NCI-H2081 (cell line): ENCODE measurements at places on chromosomes 6 and 20.

GRCh38 chr6:73803562-73804241, 107.7 kb downstream of the CD109 start:
- peak; percentile 8 for DNase-seq

DNA sequence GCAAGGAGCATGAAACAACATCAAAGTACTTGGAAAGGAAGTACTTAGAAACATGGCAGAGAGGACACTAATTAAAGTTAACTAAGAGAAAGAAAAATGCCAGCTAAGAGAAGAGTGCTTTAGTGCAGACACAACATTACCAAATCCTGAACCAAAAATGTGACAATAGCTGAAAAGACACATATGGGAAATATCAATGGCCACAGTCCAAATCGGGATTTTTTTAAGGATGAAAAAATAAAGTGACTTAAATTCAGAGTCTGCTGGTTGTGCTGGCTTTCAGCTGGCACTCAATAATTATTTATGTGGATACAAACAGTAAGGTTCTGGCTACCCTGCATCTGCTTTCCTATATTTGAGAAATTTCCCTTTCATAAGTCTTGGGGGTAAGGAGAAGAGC, 12.6 kb upstream of the DST start:
- DNase-seq: no peak

- no peak for DNase-seq
These were observed 74.1 kb downstream of the LMBRD1 start for GRCh38 chr6:69722683-69723082.

DNA sequence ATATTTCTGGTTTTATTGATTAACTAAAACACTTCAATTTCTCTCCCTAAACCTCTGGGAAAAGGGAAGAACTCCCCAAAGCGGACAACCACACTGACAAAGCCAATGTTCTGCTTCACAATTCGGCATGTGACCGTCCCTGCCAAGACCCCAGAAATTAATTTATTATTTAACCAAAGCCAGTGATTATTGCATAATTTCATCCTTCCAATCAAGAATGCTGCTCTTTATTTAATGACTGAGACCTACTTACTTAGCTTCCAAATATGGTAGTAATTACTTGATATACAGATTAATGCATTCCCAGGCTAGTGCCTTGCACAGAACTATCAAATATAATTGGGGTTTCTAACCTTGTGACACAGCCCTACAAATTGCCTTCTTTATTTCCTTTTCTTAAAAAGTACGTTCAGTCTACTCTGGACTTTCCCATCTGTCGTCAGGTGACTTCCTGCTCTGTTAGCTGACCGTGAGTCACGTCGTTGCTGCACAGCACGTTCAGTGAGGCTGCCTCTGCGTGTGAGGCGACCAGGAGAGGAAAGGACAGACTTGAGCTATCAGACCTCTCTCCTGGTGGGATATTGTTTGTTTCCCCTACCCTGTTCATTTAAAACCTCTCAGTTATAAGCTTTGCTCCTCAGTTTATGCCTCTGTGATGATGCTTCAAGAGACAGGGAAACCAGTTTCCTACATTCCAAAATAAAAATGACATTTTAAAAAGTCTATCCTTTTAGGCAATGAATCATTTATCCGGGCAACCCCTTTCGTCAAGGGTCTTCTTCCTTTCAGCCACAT, 55.7 kb upstream of the TNFAIP3 start:
- DNase-seq: no peak

DNA sequence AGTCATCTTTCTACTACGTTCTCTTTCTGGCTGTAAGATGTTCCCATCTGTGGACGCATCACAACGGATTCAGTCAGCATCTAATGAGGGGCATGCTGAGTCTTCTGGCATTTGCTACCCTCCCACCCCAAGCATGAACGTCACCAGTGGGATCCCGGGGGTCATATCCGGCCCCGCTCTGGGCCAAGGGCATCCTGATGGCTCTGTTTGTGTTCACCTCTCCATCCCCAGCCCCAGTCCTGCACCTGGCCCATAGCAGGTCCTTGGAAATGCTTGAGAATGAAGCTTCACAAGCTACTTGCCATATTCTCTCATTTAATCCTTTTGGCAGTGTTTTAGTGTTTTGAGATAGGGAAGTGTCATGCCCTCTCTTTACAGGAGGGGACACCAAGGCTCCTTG, 14.9 kb downstream of the APCDD1L start:
- no peak for DNase-seq

DNA sequence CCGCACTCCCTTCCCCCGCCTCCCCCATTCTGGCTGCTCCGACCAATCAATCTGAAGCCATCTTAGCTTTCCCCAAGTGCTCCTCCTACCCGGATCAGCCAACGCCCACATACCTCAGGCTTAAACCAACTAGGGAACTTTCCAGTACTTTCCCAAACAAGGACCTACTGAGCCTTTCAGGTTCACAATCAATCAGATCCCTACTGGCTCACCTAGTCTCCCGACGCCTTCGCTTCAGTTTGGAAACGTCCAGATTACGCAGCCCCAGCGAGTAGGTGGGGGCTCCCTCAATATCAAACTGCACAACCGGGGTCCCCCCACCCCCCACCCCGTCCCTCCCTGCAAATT, 432 bp downstream of the HSPA1L start:
- DNase-seq: peak; percentile 91

DNA sequence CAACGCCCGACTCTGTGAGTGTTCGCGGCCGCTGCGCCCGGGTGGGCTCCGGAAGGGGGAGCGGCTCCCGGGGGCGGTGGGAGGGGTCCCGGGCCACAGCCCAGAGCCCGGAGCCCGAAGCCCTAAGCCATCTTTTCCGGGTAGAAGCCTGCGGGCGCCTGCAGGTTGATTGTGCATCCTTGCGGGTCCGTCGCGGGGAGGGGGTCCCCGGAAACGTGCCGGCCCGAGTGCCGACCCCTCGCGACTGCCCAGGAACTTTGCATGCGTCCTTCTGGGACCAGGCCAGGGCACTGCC, 413 bp downstream of the PTPRA start:
- peak; percentile 51 for DNase-seq

DNA sequence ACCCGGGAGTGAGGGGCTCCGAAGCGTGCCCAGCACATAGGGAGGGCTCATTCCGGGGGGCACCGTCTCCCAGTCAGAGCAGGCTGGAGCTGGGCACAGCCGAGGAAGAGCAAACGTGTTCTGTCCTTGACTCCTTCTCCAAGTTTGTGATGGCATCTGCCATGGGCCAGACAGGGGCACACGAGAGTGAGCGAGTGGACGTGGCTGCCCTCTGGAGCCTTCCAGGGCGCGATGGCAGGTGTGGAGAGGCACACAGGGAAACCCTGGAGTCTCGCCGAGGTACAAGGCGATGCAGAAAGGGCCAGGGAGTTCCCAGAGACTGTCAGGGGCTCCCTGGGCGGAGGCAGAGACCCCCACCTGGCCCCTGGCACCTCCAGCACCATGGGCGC, 9.9 kb upstream of the GATA5 start:
- DNase-seq: no peak

DNA sequence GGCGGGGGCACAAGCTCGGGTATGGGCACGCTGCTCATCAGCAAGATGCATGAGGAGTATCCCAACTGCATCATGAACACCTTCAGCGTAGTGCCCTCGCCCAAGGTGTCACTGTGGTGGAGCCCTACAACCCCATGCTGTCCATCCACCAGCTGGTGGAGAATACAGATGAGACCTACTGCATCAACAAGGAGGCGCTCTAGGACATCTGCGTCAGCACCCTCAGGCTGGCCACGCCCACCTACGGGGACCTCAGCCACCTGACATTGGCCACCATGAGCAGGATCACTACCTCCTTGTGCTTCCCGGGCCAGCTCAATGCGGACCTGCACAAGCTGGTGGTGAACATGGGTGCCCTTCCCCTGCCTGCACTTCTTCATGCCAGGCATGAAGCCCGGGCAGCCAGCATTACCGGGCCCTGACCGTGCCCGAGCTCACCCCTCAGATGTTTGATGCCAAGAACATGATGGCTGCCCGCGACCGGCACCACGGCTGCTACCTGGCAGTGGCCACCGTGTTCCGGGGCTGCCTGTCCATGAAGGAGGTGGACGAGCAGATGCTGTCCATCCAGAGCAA, 12.8 kb downstream of the GABRR2 start:
- no peak for DNase-seq

- no peak for DNase-seq
These were observed 80.9 kb upstream of the PHACTR2 start for GRCh38 chr6:143596866-143597265.

- DNase-seq: no peak
These were observed 4.3 kb upstream of the ADGB start for GRCh38 chr6:146594495-146594894.
